NCI-H1417 (cell line): ENCODE measurements at places on chromosomes 3 and 15.
A peak's percentile ranks its signal among the peaks of the same experiment; 100 is the strongest.

GRCh38 chr15:66408675-66409282 is 22.1 kb downstream of the MAP2K1 start:
- DNase-seq, result no peak

- no peak for DNase-seq
Observed at GRCh38 chr3:16834214-16834613, 50.5 kb upstream of the PLCL2 start.

DNA sequence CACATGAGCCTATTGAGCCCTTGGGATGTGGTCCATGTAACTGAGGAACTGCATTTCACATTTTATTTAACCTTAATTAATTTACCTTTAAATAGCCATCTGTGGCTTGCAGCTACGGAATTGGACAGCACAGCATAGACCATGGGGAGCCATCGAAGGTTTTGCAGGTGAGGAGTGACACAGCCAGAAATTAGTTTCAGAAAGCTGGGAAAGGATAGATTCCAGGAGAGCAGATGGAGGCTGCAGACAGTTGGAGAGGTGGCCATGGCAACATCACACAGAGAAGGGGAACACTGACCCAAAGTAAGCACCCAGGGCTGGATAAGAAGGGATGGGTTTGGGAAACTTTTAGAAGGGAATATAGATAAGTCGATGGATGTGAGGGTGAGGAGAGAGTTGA is 100.1 kb upstream of the SLC6A11 start:
- DNase-seq, result no peak

DNA sequence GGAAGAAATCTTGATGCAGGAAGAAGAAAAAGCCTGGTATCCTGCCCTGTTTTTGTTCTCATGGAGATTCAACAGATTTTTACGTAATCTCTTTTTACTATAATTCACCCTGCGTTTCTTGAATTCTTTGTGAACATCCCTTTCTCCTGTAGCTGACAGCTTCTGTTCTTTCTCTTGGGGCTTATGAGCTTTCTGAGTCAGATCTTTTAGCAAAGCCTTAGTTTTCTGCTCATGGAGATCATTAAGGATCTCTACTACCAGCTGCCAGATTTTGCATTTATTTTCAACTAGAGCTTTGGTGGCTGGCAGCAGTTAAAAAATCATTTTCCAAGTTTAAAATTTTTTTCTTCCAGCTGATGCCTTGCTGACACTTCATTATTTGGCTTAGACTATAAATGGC is 51.6 kb downstream of the MOBP start:
- no peak for DNase-seq

GRCh38 chr3:134212967-134213665 is 37.5 kb downstream of the RYK start:
- peak; percentile 72 for DNase-seq

DNA sequence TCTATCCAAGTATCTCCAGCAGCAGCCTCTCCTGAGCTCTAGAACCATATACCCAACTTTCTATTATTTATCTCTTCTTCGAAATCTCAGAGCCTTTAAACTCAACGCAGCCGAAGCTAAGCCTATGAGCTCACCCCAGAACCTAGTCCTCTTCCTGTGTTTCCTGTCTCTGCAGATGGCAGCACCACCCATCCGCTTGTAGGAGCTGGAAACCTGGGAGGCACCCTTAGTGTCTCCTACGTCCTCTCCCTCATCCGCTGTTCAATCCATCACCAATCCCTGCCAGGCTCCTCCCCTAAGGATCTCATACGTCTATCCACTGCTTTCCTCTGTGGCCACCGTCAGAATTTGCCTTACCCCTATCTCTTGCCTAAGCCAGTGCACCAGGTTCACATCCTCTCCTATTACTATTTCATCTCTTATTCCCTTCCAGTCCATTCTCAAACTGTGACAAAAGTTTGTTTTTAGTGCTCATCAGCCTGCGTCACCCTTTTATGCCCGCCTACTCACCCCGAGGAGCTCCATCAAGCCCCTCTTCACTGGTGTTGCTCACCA is 9.6 kb downstream of the VGLL4 start:
- DNase-seq, result no peak

GRCh38 chr3:160860346-160860745 is 104.3 kb downstream of the PPM1L start:
- no peak for DNase-seq

- DNase-seq, result peak; percentile 70
Observed at GRCh38 chr15:75647370-75648155, at the start of gene SNX33. Gene SNX33, plus strand, starts transcription at chr15:75647912. Its CDS starts 1,191 bp downstream, at chr15:75649103.

DNA sequence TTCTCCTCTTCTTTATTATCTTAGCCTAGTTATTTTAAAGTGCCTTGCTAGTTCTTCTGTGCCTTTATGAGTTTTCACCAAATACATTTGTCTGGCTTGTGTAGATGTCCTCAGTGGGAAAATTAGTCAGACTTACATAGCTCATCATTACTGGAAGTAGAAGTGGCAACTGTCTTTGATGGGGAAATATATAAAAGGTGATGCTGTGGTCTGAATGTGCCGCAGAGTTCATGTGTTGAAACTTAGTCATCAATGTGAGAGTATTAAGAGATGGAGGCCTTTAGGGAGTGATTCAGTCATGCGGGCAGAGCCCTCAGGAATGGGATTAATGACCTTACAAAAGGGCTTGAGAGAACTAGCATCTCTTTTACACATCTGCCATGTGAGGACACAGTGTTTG is 6.4 kb upstream of the ERICH6 start:
- no peak for DNase-seq

DNA sequence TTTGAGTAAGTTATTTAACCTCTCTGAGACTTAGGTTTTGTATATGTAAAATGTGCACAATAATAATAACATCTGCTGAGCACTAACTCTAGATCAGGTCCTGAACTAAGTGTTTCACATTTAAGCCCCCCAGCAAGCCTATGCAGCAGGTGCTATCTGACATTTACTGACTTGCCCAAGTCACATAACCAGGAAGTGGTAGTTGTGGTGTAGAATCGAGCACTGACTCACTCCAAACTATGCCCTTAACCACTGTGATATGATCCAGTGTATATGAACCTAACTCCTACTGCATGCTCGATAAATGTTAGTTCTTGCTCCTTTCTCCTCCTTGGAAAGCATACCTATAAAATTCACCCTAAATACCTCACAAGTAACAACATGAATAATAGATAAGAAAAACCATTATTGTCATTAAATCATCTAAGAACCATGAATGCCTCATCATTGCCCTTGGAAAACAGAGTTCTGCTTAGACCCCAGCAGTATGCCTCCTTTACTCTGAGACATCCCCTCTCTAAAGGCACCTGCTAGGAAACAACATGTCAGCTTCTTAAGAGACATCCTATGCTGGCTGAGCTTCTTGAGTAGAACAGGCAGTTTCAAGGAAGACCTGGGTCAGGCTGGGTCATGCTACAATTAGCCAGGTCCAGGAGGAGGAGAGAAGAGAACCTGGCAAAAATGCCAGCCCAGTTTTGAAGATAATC is 3.0 kb upstream of the SHC4 start:
- DNase-seq, result no peak

GRCh38 chr3:59406943-59407342 is 357.1 kb upstream of the CFAP20DC start:
- no peak for DNase-seq

DNA sequence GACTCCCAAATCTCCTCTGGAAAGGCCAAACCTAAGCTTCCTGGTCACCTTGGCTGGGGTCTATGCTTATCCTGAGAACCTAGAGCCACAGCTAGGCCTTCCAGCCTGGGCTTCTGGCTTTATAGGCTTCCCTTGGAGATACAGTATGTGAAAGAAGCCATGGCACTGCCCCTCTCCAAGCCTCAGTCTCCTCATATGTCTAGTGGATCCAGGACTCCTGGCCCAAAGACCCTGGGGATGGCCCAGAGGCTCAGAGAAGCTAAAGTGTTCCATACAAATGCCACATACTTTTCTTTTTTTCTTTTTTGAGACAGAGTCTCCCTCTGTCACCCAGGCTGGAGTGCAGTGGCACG is 8.6 kb downstream of the ACAA1 start:
- no peak for DNase-seq

GRCh38 chr15:60737217-60737616 is 258.3 kb upstream of the ICE2 start:
- DNase-seq, result no peak

- no peak for DNase-seq
Observed at GRCh38 chr3:180918542-180918941, 6.1 kb downstream of the FXR1 start.

- DNase-seq, result no peak
Observed at GRCh38 chr3:72248389-72248761, 463.4 kb upstream of the PROK2 start.

GRCh38 chr15:57703387-57703786 is 3.1 kb upstream of the POLR2M start:
- DNase-seq, result no peak

DNA sequence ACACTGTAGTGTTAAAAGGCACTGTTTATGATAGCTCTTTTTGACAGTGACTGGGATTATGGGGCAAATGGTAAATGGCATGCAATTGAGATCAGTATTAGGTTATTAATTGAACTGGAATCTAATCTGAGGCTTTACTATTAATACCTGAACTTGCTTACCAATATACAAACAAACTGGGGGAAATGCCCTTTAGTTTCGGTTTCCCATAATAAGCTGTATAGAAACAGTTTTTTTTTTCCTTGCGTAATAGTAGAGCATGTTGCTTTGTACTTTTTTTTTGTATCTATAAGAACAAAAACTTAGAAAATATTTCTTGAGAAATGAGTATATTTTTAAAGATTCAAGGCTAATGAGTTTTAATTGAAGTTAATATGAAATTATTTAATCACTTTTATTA is 95.0 kb downstream of the FNDC3B start:
- DNase-seq, result no peak

DNA sequence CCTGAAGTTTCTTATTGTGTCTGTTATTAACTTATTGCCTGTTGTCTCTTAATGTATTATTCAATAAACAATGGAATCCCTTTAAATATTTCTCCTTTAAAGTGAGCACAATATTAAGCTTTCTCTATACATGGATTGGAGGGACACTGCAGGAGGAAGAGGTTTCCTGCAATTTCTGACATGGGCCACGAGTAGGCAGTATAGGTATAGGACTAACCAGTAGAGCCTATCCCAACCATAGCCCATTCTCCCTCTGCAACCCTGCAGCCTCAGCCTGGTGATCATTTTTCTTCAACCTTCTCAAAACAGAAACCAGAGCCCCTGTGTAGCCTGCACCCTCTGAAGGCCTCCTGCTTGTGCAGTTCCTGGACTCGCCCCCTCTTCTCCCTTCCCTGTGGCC is 124.8 kb downstream of the NEK10 start:
- no peak for DNase-seq
